ENCODE measurements at places on chromosomes 16 and 17. TPM values are rescaled to one million over a fixed set of nuclear protein-coding genes. Genes with fewer than 3 reads are reported as not detected.

Gene CCL23
- not detected for total RNA-seq

Gene CA4
- total RNA-seq: 0.26 TPM

Gene BCO1
- not detected for total RNA-seq

Gene ATP2C2
- 0.30 TPM for total RNA-seq

Gene TBC1D3C
- not detected for total RNA-seq

Gene TXNL4B
- total RNA-seq: 11.8 TPM

Gene ACSM2A
- not detected for total RNA-seq

Gene SLC13A2
- total RNA-seq: not detected

Data from neural crest cell (in vitro differentiated cells).